ENCODE measurements at places on chromosomes 3 and 15.

DNA sequence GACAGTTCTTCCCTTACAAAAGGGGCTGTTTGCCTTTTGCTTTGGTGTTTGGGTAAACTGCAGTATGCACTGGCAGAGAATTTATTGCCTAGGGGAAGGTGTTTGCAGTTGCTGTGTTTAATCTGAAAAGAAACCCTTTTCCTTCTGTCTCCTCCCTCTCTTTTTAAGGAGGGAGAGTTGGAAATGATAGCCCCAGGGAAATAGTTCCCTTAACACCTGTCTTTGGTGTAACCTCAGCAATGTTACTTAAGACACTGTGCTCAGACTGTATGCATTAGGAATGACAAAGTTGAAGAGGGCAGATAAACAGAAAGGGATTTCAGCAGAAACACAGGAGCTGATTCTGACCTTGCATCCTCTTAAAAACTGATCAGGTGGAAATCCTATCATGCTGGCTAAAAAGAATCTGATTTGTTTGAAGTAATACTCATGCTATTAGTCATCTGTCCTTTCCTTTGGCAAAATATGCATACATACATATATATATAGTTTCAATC, 125.4 kb downstream of the TP63 start:
- no peak for DNase-seq

DNA sequence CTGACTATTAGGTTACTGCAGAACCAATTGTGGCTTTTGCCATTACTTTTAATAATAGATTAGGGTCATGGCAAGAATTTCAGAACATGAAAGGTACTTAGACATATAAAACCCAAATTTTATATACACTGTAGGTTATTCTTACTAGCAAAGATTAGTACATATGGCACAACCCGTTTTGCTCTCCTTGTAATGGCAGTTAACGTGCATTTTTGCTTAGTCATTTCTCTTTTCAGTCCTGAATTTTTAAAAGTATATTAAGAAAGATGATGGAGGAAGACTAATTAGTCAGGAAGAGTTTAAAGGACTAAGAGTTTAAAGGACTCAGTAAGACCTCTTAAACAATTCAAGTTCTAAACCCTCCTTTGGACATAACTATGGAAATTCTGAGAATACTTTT, 114.0 kb downstream of the PEAK1 start:
- DNase-seq, result no peak

GRCh38 chr15:71278989-71279756, 163.9 kb downstream of the THSD4 start:
- DNase-seq, result no peak

DNA sequence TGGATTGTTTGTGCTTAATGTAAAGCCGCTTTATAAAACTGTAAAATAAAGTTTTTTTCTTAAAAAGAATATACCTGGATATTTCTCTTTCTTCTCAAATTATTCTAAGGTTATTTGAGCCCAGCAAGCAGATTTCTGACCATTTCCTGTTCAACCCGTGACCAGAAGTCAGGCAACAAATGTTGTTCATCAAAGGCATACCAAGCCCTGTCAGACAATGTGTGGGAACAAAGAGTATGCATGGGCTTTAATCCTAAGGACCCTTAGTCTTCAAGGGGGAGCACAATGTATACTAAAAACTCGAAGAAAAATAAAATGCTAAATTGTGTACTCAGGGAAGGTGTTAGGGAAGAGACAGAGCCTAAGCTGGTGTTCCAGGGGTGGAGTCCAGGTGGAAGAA, 26.6 kb upstream of the PAQR5 start:
- no peak for DNase-seq

DNA sequence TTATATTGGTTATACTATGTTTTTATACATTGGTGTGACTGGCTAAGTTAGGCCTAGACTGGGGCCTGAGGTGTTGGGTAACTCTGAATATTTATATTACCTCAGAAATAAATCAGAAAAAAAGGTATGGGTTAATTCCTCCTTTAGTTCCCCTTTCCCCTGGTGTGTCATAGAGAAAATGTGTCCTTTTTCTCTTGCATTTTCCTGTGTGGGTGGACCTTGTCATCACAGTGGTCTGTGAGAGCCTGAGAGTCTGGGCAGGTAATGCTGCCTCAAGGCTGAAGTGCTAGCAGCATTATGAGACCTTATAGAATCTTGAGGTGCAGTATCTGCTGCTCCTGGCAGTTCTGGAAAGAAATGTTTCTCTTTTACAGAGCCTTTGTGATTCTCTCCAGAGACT, 69.7 kb downstream of the PCOLCE2 start:
- no peak for DNase-seq

DNA sequence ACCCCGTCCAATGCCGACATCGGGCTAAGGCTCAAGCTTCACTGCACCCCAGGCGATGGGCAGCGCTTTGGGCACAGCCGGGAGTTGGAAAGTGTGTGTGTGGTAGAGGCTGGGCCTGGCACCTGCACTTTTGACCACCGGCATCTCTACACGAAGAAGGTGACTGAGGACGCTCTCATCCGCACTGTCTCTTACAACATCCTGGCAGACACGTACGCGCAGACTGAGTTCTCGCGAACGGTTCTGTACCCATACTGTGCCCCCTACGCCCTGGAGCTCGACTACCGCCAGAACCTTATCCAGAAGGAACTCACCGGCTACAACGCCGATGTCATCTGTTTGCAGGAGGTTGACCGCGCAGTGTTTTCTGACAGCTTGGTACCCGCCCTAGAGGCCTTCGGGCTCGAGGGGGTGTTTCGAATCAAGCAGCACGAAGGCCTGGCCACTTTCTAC, 1.0 kb downstream of the PDE12 start:
- DNase-seq, result peak; percentile 76

All from activated CD8-positive, alpha-beta memory T cell treated with anti-CD3 and anti-CD28 coated beads, Interleukin-2, amount 50 U/mL, for 48 hours (primary cell).